Testis (tissue), 5 donors: ENCODE measurements at places on chromosomes 6 and 20.
A peak's percentile ranks its signal among the peaks of the same experiment; 100 is the strongest.

DNA sequence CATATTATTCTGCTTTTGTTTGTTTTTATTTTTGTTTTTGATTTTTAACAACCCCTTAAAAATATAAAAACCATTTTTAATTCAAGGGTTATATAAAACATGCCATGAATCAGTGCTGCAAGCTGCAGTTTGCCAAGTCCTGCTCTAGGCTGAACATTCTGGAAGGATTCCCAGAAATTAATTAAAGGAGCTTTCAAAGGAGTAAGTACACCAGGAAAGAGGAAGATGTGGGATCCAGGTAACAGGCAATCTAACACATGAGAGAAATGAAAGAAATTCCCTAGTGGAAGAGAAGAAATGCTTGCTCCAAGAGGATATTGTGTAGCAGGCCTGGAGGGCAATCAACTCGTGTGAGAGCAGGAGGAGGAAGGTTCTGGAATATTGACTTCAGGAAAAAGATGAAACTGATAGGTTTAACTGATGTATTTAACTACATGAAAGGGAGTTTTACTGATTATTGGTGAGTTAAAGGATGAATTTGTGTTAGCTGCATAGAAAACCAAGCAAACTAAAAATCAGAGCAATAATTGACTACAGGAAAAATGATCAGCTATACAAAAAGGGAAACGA, 146.0 kb upstream of the PHACTR1 start:
- H3K27me3 ChIP-seq, result no peaks in the 10 kb centered on the region
- no peak overlapping the region for H3K27ac ChIP-seq
- no peak overlapping the region for H3K4me3 ChIP-seq
- no peak for DNase-seq

DNA sequence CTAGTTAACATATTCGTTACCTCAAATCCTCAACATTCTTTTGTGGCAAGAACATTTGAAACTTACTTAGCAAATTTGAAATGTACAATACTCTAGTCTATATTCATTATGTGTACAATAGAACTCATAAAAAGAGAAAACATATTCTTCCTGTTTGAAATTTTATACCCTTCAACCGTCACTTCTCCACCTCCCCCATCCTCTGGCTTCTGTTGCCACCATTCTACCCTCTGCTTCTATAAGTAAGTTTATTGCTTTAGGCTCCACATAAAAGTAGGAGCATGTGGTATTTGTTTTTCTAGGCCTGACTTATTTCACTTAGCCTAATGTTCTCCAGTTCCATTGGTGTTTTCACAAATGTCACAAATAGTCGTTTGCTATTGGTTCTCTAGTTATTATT, 205.3 kb downstream of the TENT5A start:
- peaks cover 4% of the 10 kb centered on the region for H3K4me1 ChIP-seq
- H3K27me3 ChIP-seq, result no peaks in the 10 kb centered on the region
- no peak for DNase-seq

DNA sequence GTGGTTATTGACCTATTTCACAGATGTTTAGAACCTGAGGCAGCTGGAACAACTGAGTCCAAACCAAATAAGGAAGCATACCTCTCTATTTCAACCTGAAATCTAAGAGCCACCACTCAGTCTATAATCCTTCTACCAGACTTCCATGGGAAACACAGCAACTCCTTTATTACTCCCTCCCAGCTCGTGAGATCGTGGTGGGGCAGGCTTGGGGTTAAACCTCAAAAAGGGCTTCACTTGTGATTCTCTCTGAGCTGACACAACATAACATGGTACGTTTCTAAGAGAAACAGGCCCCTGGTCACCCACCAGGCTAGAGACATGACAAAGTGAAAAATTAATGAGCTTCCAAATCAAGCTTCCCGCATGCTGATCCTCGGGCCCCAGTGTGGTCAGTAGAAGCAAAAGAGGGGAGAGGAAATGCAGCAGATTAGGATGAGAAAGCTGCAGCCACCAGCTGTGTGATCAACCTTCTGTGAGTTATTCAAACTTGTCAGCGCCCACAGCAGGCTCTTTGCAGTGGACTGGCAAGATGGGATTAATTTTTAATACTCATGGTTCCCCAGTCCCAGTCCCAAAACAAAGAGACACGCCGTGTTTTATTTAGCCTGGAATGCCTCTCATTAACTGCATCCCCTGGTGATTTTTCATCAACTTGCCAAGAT, 9.3 kb downstream of the PKHD1 start:
- DNase-seq, result no peak
- H3K4me3 ChIP-seq, result no peak overlapping the region
- H3K27me3 ChIP-seq, result no peaks in the 10 kb centered on the region
- no peak overlapping the region for H3K27ac ChIP-seq

GRCh38 chr20:12511499-12511898, 497.3 kb upstream of the SPTLC3 start:
- no peaks in the 10 kb centered on the region for H3K27me3 ChIP-seq
- no peaks in the 10 kb centered on the region for H3K4me1 ChIP-seq
- H3K27ac ChIP-seq, result no peak overlapping the region

DNA sequence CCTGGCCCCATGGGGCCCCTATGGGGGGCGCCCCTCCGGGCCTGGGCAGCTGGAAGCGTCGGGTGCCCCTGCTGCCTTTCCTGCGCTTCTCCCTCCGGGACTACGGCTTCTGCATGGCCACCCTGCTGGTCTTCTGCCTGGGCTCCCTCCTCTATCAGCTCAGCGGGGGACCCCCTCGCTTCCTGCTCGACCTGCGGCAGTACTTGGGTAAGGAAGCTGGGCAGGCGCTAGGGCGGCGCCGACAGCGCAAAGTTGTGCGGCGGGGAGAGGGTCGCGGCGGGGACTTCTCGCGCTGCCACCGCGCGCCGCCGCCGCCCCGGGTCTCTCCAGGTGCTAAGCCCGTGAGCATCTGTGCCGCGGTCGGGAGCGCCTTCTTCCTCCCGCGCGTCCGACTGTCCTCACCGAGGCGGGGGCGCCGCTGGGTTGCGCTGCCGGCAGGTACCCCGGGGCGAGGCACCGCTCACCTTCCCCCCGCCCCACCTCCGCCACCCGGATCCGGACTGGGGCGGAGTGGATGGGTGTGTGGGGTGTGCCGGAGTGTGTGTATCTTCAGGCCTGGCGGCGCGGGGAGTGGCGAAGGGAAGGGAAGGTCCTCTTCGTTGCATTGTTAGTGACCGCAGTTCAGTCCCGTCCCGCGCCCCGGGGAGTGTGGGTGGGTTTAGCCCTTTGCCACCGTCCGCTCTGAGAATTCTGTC, 788 bp downstream of the UST start:
- H3K36me3 ChIP-seq, result no peaks in the 10 kb centered on the region
- peak overlapping the region; percentile 92 for H3K27ac ChIP-seq
- DNase-seq, result peak; percentile 53

- H3K4me1 ChIP-seq, result no peaks in the 10 kb centered on the region
- no peaks in the 10 kb centered on the region for H3K27me3 ChIP-seq
- no peak overlapping the region for H3K27ac ChIP-seq
- DNase-seq, result no peak
These were observed 136.8 kb downstream of the FNDC1 start for GRCh38 chr6:159305804-159306537.

DNA sequence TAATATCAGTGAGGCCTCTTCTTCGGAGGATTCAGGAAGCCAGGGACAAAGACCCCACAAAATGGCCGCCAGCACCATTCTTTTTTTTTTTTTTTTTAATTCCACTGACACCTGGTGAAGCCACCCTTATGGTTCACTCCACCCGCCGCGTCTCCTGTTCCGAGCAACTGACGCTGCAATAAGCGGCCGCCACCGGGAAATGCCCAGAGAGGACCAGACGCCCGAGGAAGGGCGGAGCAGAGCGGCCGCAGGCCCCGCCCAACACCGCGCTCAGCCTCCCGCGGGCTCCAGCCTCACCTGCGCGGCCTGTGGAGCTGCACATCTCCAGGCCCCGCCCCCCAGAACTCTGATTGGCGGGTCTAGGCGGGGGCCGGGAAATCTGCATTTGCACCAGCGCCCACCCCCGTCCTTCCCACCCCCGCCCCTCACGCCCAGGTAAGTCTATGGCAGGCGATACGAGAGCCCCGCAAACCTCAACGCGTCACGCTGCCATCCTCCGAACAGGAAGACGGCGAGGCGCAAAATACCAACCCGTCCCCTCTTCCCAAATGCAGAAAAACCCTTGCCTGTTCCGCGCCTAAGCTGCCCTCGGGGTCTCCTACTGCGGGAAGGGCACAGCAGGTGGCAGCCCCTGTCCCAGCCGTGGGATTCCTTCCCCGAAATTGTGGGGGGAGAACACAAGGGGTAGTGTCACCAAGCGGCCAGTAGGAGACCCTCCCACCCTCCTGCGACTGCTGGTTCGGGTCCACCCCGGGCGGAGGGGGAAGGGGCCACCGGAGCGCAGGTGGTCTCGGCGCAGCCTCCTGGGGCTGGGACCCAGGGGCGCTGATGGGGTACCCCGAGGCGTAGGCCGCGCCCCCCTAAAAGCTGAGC, 960 bp downstream of the ATP9A start:
- no peaks in the 10 kb centered on the region for H3K36me3 ChIP-seq
- peaks cover 3% of the 10 kb centered on the region for H3K4me1 ChIP-seq
- peak overlapping the region; percentile 92 for H3K27ac ChIP-seq
- DNase-seq, result peak; percentile 94

DNA sequence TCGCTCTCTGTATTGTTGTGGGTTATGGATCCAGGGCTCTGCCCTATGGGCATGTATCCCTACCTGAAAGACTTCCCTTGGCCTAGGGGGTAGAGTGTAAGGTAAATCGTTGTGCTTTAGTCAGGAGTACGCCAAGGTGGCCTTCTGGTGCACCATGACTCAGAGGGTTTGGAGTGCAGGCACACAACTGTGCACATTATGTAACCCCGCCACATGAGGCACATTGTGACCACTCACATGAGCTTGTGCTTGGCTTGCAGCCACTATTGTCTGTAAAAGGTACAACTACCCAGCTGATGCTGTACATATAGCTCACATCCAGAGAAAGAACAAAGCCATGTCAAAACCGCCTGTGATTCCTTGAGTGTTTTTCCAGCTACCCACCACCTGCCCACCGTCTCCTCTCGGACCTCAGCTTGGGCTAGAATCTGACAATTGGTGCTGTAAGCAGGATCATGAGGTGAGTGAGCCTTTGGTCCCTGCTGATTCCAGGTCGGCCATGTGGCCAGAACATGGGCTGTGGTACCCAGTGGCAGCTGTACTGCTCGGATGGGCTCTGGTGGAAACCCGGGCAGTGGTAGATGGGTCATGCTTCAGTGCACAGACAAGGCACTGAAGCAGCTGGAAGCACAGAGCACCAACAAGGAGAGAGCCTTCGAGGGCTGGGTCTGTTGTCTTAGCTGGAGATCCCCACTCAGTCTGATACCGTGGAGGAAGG, 33.8 kb downstream of the HDDC2 start:
- DNase-seq, result no peak
- no peaks in the 10 kb centered on the region for H3K36me3 ChIP-seq
- no peak overlapping the region for H3K27ac ChIP-seq
- H3K4me1 ChIP-seq, result no peaks in the 10 kb centered on the region

DNA sequence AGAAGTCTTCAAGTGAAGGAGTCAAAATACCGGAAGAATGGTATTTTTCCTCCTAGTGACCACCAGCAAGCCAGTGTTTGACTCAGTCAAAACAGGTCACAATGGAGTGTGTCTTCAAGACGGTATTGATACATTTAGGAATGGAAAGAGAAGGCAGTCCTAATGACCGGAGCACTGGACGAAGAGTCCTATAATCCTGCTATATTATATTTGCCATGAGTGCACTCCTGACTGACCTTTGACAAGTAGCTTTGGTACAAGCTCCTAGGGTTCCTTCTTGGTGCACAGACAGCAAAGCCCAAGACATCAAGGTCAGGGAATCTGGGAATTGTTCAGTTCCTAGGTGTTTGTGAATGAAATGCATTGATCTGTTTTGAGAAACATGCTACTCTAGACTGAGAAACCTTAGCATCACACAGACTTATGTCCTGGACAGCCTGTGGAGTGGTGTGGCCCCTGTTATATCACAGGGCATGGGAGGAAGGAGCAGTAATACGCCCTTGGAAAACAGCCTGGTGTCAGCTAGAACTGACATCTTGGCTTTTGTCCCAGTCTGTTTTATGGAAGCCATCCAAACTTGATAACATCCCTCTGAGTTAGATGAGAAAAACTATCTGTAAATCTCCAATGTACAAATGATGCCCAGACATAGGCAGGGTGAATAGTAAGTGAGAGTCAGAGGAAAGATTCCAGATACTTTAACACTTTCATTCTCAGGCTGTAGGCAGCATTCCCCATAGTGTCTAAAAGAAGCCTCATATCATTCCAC, 18.5 kb downstream of the NOX3 start:
- no peak overlapping the region for H3K27ac ChIP-seq
- H3K27me3 ChIP-seq, result no peaks in the 10 kb centered on the region
- H3K36me3 ChIP-seq, result no peaks in the 10 kb centered on the region
- peaks cover 6% of the 10 kb centered on the region for H3K4me1 ChIP-seq
- peak; percentile 66 for DNase-seq

DNA sequence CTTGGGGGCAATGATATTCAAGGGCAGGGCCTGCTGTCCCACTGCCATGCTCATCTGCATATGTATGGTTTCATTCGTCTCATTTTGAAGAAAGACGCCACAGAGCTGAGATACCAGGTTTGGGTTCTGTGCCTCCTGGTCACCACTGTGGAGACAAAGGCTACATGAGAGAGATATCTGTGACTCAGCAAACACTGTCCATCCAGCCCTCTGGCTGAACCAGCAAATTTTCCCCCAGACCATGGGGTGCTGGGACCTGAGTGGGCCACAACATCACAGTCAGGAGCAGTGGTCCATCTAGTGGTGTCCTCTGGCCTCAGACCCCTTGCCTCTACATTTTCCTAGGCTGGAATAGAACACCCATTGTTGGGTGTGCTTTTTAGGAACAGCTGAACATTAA, at the start of gene MAS1L:
Gene MAS1L, minus strand, starts transcription at position 297 of the 400 bp plus-strand sequence. Its CDS starts 54 bp downstream, at position 243.
- H3K36me3 ChIP-seq, result no peaks in the 10 kb centered on the region
- DNase-seq, result no peak
- no peak within 1 kb of the TSS for H3K27ac ChIP-seq
- no peak within 1 kb of the TSS for H3K4me3 ChIP-seq
- H3K4me1 ChIP-seq, result no peaks in the 10 kb centered on the region

DNA sequence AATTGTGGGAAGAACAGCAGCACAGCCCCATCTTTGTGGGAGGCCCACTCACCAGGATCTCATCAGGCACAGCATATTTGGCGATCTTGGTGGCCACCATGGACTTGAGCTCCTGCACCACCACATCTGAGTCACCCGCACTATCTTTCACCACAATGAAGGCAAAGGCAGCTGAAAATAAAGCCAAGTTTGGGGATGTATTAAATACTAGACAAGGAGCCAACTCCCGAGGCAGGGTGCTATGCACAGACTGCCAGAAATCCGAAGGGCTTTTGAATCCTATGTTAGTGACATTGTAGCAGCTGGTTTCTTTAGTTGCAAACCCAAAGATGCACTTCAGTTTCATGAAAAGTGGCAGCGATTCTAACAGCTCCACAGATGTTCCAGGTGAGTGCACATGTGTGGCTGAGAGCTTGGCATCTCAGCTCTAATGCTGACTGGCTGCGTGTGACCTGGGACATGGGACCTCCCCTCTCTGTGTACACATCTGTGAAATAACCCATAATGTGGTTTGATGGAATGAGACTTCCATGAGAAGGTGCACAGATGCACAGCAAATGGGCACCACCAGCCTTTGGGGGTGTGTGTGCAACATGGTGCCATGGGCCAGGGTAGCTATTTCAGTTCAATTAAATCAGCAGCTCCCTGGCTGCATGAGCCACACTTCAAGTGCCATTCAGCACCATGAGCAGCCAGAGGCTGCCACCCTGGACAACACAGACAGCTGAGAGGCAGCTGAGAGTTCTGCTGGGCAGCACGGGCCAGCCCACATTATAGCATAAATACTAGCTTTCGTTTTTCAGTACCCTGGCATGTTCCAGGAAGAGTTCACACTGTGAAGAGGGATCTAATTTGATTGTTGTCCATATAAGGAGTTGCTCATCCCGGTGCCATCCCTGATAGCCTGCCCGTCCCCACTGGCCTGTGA, 16.9 kb upstream of the APMAP start:
- no peaks in the 10 kb centered on the region for H3K36me3 ChIP-seq
- no peaks in the 10 kb centered on the region for H3K27me3 ChIP-seq
- H3K4me1 ChIP-seq, result no peaks in the 10 kb centered on the region
- no peak for DNase-seq
- H3K4me3 ChIP-seq, result no peak overlapping the region
